AG09309 (cell line): ENCODE measurements at places on chromosomes 3 and 15.

DNA sequence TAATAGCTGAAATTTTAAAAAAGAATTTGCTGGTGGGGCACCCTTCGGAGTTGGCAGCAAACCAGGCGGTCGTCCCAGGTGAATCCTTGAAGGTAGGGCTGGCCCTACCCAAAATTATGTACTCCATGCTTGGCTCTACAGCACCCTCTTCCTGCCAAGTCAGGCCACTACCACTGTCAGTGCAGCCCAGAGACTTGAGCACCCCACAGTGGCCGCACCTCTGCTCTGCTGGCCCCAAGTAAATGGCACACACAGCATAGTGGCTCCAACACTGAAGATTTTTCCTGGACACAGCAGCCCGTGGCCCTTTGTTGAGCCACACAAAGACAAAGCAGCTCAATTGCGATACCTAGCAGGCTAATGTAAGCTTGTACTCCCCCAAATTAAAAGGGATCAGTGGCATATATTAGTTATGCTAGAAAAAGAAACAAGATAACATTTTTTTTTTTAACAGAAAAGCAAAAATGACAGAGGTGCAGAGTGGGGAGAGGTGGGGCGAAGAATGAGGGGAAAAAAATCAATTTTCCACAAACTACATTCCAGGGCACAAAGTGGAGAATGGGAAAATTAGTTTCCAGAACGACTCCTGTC is 250.5 kb downstream of the UACA start:
- no peak for DNase-seq

DNA sequence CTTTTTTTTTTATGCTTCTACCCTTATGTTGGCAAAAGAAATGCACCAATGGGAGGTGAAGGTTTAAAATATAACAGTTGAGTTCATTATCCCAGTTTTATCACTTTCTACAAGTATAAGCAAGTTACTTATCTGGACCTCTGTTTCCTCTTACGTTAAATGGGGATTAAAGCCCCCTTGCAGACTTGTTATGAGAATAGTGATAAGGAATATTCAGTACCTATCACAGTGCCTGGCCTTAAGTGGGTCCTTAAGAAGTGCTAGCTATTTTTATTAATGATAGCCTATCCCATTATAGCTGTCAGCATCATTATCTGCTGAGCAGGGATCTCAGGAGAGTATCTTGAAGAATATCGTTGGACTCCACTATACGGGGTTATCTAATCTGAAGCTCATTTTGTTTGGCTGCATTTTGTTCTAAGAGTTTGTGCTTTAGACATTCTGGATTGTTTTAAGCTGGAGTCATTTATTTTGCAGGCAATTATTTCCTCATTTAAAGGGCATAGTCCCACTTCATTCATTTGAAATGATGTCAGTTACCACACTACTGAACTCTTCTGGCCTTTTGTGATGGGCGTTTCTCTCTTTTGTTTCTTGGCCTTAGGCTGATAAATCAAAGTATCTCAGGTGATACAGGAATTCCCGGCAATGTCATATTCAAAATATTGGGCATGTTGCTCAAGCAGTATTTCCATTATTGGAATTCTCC is 28.8 kb downstream of the RAB8B start:
- DNase-seq: no peak

GRCh38 chr3:71725271-71725991 is at the start of gene EIF4E3:
Gene EIF4E3, minus strand, starts transcription at chr3:71725402. Its CDS starts 35 bp downstream, at chr3:71725367.
- DNase-seq: no peak

- DNase-seq: no peak
These were observed 25.7 kb upstream of the MYLK start for GRCh38 chr3:123909785-123910184.
